Activated naive CD4-positive, alpha-beta T cell treated with anti-CD3 and anti-CD28 coated beads for 36 hours (primary cell): ENCODE measurements at places on chromosomes 5 and 9.

GRCh38 chr5:11684607-11685006 is 219.6 kb downstream of the CTNND2 start:
- no peak for DNase-seq

- DNase-seq: no peak
Measured at GRCh38 chr9:16918920-16919319, 48.5 kb upstream of the BNC2 start.

GRCh38 chr5:9480499-9480898 is 65.4 kb downstream of the SEMA5A start:
- DNase-seq: no peak

DNA sequence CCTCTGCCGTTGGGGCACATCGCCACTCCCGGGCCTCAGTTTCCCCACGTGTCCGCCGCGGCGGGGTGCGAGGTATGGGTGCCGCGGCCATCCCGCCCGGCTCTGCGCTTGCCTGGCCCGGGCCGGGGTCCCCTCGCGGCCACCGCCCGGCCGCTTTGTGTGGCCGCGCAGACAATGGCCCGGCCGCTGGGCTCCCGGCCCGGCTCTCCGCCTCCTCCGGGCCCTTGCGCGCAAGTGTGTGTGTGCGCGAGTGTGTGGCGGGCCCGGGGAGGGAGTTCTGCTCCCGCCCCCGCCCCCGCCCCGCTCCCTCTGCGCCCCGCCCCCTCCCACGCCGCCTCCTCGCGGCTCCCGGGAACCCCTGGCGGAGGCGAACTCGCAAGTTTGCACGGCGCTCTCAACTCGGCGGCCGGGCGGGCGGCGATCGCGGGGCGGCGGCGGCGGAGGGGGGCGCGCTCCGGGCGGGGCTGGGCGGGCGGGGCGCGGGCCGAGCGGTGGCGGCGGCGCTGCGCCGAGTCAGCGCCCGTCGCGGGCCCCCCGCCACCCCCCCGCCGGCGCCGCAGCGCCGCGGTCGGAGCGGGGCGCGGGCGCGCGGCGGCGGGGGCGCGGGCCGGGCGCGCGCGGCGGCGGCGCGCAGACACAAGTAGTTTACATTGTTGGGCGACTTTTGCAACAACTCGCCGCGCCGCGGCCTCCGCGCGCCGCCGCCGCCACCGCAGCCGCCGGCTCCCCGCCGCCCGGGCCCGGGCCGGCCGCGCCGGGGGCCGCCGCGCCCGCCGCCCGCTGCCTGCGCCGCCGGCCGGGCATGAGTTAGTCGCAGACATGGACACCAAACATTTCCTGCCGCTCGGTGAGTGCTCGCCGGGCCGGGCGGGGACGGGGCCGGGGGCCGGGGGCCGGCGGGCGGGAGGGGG is at the start of gene RXRA:
Gene RXRA (plus strand): TSS at position 643 of the 911 bp plus-strand sequence. CDS start 177 bp downstream, at position 820.
- peak; percentile 37 for DNase-seq

GRCh38 chr5:109645707-109646192 is 44.0 kb upstream of the MAN2A1 start:
- DNase-seq: no peak

- no peak for DNase-seq
Measured at GRCh38 chr9:86519066-86519615, 164.9 kb upstream of the TUT7 start.

DNA sequence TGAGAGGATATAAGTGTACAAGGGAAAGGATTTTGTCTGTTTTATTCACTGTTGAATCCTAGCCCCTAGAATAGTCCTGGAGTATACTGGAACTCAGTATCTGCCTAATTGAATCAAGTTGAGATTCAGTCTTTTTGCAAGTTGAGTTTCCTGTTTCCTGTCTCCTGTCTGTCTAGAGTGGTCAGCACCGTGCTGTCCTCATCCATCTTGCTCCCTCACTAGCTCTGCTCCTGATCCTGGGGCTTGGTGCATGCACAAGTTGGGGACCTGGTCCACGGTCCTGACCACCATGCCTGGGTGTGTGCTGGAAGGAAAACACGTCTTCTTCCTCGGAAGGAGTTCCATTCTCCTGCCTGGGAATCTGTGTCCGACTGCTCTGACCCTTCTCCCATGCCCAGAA is 3.2 kb downstream of the IL5 start:
- no peak for DNase-seq

DNA sequence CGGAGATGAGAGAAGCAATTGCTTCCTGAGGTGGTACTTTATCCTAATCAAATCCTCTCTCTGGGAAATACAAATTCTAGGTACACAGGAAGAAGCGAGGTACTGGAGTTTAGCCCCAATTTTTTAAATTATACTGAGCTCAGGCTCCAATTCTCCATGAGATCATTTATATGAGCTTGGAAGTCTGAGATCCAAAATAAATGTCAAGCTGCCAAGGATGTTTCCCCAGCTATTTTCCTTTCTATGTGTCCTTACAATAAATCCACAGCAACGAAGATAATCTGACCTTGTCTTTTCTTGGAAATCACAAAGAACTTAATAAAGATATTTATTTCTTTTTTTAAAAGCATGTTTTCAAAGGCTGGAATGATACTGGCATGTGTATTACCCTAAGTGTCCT is 597.3 kb downstream of the GABRG2 start:
- no peak for DNase-seq

DNA sequence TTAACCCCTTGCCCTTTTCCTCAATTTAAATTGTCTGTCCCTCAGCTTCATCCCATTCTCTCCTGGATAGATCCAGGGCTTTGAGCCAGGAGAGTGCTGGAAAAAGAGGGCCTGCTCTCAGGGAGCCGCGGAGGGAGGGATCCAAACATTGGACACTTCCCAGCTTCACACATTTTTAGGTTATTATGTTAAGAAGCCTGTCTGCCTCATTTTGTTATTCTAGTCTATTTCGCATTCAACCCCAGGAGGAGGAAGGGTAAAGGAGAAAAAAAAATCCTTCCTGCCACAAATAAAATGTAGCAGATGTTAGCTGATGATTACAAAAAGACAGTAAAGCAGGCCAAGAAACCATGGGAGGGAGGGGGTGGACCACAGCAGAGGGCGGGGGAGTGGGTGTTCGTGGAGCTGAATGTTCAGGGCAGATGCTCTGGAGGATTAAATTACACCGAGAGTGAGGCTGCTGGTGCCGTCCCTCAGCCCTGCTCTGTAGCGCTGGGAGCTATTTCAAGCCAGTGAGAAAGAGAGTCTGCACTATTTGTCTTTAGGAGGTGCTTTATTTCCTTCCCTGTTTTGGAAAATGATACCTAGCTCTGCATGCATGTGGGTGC is 60.6 kb upstream of the ZFR start:
- peak; percentile 26 for DNase-seq

- peak; percentile 89 for DNase-seq
Measured at GRCh38 chr9:120909904-120910303, 16.7 kb downstream of the TRAF1 start.

DNA sequence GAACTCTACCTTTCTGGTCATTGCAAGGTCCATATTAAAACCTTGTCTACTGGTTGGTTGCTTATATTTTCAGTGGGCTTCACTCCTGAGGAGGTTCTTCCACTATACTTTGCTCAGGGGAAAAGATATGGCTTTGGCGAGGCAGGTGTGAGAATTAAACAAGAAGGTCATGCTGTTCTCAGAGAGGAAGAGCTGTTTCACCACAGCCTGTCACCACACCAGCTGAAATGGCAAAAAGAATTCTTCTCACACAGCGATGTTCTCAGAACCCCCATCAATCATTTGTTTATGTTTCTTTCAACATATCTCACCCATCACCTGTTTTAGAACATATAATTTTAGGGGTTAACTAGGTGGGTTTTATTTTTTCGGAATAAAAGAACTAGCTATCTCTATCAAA is 38.6 kb downstream of the CAPSL start:
- peak; percentile 54 for DNase-seq

DNA sequence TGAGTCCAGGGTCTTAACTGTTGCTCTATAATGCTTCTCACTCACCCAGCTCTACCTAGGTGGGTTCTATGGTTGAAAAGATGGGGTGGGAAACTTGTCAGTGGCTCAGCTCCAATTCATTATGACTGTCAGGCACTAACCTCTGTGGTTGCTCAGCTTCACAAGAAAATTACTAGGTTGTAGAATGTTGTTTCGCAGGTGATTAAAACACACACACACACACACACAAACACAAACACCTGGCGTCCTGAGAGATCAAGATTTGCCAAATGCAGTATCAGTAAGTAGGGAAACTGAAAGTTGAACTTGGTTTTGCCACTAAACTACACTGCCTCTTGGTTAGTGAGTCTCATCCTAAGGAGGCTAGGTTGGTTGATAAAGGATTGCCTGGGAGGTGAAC is 2.8 kb downstream of the MCCC2 start:
- peak; percentile 34 for DNase-seq

- no peak for DNase-seq
Measured at GRCh38 chr9:116391306-116391900, 237.8 kb downstream of the PAPPA start.

GRCh38 chr5:116650544-116650943 is 75.9 kb upstream of the SEMA6A start:
- no peak for DNase-seq

DNA sequence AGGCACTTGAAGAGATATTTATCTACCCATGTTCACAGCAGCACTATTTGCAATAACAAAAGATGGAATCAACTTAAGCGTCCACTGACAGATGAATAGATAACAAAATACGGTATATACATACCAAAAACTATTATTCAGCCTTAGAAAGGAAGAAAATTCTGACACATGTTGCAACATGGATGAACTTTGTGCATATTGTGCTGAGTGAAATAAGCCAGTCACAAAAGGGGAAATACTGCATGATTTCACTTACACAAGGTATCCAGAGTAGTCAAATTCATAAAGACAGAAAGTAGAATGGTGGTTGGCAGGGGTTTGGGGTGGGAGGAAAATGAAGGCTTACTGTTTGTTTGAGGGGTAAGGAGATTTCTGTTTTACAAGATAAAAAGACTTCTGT is 66.0 kb downstream of the FBN2 start:
- DNase-seq: no peak

GRCh38 chr9:104386013-104386412 is 118.0 kb upstream of the OR13F1 start:
- no peak for DNase-seq

- DNase-seq: no peak
Measured at GRCh38 chr9:119148855-119149254, 220.4 kb downstream of the BRINP1 start.

DNA sequence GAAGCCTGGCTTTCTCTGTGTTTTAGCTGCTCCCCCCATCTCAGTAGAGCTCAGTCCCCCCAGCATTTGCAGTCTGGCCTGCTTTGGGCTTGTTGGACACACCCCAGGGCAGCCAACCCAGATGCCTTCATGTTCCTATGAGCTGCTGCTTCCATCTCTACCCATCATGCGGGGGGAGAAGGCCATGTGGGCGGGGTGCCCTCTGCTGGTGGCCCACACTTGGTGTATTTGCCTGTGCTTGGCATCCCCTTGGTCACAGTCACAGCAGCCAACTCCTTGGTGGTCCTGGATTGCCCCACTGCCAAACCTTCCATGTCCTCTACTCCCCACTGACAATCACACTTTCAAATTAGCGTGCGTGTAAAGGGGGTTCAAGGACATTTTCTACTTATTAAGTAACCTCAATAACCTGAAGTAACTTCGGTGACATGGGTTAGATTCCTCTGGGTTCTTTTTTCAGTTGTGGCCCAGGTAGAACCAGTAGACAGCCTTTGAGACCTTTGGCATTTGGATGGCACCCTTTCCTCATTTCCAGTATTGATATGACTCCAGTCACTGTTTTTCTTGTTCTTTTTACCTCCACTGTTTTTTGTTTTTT is 42.8 kb downstream of the SNX30 start:
- peak; percentile 93 for DNase-seq

- no peak for DNase-seq
Measured at GRCh38 chr9:133892193-133892920, 99.8 kb downstream of the VAV2 start.

- DNase-seq: no peak
Measured at GRCh38 chr5:59758566-59758965, 135.0 kb downstream of the PDE4D start.

DNA sequence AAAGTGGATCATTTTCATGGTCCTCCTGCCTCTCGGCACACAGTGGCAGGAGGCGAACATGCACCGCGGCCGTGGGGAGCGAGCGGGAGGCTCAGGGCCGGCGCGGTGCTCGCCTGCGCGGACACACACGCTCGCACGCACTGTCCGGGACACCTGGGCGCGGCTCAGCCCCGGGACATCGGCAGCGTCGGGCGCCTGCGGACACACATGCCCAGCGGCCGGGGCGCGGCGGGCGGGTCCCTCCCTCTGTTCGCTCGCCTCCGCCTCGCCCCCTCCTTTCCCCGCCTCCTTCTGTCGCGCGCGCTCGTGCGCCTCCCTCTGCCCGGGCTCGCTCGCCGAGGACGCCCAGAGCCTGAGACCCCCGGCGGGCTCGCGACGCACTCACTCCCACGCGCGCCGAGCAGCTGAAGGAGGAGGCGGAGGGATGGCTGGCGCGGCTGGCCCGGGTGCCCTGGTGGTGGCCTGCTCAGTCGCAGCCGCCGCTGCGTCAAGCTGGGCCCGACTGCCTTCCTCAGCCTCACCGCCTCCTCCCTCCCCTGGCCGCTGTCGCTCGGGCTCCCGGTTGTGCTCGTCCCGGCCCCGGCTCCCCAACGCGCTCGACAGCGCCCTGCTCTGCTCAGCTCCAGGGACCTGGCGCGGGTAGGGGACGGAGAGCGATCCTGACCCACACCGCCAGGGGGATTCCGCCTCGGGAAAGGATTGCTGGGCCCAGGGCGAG is at the start of gene FRMD3:
Gene FRMD3 (minus strand): TSS at position 230 of the 718 bp plus-strand sequence. CDS start 170 bp downstream, at position 60.
- peak; percentile 36 for DNase-seq

GRCh38 chr5:73654819-73655318 is 28.9 kb downstream of the ARHGEF28 start:
- no peak for DNase-seq

GRCh38 chr5:81140441-81140840 is 92.7 kb upstream of the CKMT2 start:
- no peak for DNase-seq

- DNase-seq: no peak
Measured at GRCh38 chr5:84057211-84057610, 327.5 kb downstream of the EDIL3 start.

- DNase-seq: peak; percentile 99
Measured at GRCh38 chr5:151252762-151253604, at the start of gene GM2A. TSS of gene GM2A (plus strand) at chr5:151253185. CDS start at chr5:151253217, 32 bp downstream.

DNA sequence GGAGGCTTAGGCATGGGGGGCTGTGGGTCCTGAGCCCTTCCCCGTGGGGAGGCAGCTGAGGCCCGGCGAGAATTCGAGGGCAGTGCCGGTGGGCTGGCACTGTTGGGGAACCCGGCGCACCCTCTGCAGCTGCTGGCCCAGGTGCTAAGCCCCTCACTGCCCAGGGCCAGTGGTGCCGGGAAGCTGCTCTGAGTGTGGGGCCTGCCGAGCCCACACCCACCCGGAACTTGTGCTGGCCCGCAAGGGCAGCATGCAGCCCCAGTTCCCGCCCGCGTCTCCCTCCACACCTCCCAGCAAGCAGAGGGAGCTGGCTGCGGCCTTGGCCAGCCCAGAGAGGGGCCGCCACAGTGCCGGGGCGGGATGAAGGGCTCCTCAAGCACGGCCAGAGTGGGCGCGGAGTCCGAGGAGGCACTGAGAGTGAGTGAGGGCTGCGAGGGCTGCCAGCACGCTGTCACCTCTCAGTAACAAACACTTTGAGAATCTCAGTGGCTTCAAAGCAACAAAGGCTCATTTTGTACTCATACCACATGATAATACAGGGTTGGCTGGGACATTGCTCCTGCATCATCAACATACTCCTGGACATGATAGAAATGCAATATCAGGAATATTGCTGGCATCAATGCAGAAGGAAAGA is 265.7 kb upstream of the ANKRD55 start:
- DNase-seq: no peak

- no peak for DNase-seq
Measured at GRCh38 chr5:169182797-169183196, 118.1 kb downstream of the SLIT3 start.

- no peak for DNase-seq
Measured at GRCh38 chr9:29806937-29807618, 2233.8 kb upstream of the C9orf72 start.

- DNase-seq: no peak
Measured at GRCh38 chr9:91341258-91341746, 20.4 kb downstream of the AUH start.
